Germinal center (tissue), 1 donor: ENCODE measurements at places on chromosomes 5 and 9.

DNA sequence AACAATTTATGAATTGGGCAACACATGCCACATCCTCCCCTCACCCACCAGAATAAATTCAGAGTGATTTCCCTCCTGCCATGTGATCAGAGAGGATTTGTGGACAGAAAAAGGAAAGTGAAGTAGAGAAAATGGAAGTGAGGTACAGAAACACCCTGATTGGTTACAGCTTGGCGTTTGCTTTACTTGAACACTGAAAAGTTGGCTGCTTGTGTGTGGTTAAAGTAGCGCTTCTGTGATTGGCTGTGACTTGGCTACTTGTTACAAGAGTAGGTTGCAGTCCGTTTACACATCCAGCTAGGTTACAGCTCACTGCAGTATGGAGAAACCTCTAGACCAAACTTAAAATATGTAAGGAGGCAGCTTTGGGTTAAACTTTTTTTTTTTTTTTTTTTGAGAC is 205.2 kb upstream of the ZNF608 start:
- DNase-seq, result peak; percentile 36

- no peak for DNase-seq
These were observed 497.9 kb downstream of the ANXA1 start for GRCh38 chr9:73649552-73649951.

- no peak for DNase-seq
These were observed 1.7 kb downstream of the TLE4 start for GRCh38 chr9:79573412-79573923.

- DNase-seq, result no peak
These were observed 63.2 kb downstream of the PRRT1B start for GRCh38 chr9:131608493-131609037.

DNA sequence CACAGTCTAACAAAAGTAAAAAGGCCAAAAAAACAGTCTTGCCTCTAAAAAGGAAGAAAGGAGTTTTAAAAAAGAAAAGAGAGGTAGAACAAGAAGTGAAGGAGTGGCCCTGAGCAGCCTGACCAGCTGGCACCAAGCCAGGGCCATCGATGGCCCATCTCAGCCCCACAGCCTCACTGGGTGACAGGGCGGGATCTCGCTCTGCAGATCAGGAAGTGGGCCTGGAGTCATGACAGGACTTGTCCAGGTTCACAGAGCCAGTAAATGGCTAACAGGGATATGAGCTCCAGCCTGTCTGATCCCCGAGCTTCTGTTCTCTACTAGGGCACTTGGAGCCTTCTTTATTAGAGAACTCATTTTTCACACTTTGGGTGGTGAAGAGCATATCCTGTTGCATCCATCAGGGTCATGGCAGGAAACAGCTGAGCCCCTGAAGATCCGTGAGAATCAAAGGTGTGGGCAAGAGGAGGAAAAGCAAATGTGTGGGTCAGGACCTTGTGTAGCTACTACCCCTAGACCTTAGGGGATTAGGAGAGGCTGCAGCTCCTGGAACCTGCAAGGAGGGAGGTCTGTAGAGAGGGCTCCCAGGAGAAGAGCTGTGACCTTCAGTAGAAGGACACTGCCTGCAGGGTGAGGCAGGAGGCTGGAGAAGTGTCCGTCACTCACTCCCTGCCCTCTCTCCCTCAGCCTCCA is 299.0 kb upstream of the MSX2 start:
- no peak for DNase-seq

DNA sequence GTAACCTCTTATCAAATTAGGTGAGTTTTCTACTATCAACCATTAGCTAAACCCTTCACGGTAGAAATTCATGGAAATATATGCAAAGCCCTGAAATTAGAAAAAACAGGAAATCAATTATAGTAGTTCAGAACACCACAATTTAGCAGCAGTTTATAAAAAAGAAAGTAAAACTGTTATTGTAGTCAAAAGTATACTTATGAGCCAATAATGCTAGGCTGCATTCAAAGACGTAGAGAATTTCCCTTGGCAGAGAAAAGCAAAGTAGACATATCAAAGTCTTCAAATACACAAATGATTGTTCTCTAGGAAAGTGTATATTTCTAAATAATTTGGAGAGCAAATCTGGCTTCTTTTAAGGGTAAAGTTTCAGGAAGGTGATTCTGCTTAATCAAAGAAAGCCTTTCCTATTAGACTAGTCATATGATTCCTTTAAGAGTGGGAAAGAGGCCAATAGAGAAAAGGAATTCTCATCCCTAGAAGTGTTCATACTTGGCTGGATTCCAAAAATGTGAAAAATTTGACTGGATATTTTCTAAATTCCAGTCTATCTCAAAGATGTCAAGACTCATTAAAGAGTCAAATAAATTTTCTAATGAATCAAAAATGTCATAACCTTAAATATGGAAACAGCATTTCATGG is 185.5 kb downstream of the SMC2 start:
- no peak for DNase-seq

DNA sequence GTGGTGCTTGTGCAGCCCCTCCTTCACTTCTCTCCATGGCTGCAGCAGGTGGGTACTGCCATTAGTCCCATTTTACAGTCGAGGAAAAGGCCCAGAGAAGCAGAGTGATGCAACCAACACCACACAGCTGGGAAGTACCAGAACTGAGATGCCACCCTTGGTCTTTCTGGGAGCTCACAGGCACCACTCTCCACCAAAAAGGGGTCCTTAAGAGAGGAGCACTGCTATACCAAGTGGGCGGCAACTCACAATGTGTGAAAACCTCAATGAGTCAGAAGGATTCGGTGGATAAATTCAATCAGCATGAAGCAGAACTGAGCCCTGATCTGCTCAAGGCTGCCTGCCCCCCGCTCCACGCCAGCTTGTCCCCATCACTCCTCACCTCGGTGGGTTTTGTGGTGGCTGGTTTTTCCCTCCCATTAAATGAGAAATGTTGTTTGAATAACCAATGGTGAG is 213.7 kb downstream of the FSTL4 start:
- DNase-seq, result no peak

DNA sequence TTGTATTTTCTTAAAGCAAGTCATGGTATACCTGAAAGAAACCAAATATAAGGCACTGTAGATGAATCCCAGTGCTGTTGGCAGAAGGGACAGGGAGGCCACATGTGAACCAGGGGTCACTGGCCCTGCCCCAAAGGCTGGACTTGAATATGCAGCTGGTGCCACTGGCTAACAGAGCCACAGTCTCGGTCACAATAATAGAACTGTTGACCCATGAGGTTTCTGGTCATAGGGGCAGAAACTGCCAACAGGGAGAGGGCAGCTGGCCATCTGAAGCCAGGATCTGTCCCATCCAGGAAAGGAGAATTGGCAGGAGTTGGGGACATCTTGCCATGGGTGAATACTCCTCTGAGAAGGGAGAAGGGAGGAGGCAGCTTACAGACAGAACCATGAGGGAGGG is 31.9 kb downstream of the PALM2AKAP2 start:
- DNase-seq, result no peak

GRCh38 chr9:71858812-71859211 is 52.2 kb downstream of the ABHD17B start:
- DNase-seq, result no peak

DNA sequence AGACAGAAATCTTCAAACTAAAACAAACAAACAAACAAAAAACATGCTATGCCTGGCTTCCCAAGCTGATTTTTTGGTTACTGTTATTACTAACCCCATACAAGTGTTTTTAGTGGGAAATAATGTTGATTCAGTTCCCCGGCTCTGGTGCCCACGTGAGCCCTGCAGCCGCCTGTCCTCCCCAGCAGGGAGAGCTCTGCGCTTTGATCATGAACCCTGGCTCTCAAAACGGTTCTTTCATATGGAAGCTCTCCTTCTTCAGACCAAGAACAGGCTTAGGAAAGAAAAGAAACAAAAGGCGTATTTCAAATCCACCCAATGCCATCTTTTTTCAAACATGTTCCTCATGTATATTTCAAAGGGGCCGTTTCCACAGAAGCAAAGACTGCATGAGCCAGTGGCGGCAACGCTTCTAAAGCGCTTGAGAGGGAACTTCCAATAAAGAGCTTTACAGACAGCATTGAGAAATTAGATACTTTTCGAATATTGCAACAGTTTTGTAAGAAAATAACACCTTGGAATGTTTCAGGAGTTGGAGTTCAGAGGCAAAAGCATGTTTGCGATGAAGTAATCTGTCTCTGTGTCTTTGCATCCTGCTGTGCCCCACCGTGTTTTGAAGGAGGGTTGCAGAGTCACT is 74.8 kb downstream of the ICE1 start:
- DNase-seq, result peak; percentile 41

DNA sequence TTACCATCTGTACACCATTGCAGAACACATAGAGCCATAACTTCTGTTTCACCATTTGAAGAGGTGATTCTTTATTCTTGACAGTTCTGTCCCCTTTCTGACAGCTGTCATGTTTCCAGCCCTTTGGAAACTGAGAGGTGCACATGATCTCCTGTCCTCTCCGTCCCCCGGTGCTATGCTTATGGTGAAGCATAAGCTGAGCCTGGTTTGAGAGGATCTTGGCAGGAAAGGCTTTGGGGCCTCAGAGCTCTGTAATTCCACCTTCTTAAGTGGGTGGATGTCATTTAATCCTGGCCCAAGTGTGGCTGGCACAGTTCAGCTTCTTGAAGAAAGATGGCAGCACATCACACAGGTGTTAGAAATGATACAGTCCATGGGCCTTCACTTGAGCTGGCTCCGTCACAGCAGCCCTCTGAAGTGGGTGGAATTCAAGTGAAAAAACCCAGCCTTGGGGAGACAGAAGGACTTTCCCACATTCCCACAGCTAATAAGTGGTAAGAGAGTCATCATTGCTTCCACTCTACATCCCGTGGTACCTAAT is 30.7 kb upstream of the GRPEL2 start:
- no peak for DNase-seq

DNA sequence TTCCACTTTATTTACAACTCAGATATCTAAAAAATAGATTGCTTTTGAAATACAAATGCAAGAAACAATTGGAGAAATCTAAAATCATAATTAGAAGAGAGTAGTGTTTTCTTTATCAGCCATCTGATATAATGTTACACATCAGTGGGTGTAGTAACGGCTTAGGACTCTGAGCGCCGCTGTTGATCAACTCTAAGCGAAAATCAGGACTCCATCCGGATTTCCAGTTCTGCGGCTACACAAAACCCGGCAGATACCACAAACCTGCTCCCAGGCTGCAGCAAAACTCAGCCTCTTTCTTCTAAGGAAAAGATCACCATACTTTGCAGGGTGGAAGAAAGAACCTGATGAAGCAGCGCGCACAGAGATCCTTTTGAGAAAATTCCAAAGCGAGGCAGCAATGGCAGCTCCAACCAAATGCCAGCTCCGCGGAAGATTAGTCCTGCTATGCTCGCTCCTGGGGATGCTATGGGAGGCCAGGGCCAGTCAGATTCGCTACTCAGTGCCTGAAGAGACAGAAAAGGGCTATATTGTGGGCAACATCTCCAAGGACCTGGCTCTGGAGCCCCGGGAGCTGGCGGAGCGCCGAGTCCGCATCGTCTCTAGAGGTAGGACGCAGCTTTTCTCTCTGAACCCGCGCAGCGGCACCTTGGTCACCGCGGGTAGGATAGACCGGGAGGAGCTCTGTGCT is at the start of gene PCDHGA9:
TSS of gene PCDHGA9 (plus strand) at position 226 of the 691 bp plus-strand sequence. CDS start at position 401, 175 bp downstream.
- DNase-seq, result peak; percentile 67

DNA sequence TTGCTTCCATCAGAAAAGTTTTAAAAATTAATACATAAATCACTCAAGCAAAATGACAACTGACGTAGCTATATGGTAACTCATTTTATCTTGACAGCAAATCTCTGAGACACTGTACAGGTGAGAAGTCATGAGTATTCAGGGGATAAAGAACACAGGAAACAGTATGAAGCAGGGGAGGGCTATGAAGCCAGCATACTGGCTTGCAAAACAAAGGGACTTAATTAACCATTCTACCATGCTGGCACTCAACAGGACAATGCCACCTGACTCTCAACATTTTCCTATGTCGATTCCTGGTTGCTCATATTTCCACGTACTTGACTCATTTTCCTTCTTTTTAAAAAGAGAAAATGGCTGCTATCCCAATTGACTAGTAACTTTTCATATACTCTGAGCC is 151.4 kb upstream of the RETREG1 start:
- DNase-seq, result no peak

- peak; percentile 72 for DNase-seq
These were observed at the start of gene SYK for GRCh38 chr9:90801241-90801972. SYK (plus strand) TSS chr9:90801819; CDS start chr9:90843899, 42,080 bp downstream.

DNA sequence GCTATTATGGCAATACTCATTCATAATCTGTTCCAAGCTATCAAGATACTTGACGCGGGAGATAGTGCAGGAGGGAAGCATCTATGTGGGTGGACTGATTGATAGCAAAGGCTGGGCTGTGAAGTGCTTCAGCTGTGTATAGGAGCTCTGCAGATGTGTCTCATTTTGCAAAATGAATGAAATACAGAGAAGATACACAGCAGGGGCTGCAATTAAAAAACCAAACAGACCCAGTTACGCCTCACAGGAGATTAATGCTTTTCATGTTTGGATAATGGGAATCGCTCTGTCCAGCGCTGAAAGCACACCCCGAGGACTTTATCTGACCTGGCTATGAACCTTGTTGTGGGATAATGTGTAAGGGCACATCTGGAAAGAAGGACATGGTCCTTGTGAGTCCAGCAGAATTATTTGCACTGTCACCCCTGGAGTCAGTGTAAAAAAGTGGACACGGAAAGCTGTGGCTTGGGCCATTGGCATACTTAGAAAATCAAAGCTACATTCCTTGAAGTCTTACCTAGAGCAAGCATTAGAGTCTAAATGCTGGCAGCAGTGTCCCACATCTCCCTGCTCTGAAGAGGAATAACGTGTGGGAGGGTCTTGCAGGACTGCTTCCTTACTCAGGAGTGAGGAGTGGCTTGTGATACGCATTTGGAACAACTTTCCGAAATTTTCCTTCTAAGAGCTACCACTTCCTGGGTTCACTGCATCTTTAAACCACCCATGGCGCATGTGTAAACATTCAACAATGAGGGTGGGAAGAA is 2.6 kb downstream of the SH3RF2 start:
- no peak for DNase-seq

GRCh38 chr5:177994063-177994462 is 2.0 kb downstream of the PROP1 start:
- no peak for DNase-seq

- DNase-seq, result no peak
These were observed 164.4 kb downstream of the ZSWIM6 start for GRCh38 chr5:61496446-61496845.

DNA sequence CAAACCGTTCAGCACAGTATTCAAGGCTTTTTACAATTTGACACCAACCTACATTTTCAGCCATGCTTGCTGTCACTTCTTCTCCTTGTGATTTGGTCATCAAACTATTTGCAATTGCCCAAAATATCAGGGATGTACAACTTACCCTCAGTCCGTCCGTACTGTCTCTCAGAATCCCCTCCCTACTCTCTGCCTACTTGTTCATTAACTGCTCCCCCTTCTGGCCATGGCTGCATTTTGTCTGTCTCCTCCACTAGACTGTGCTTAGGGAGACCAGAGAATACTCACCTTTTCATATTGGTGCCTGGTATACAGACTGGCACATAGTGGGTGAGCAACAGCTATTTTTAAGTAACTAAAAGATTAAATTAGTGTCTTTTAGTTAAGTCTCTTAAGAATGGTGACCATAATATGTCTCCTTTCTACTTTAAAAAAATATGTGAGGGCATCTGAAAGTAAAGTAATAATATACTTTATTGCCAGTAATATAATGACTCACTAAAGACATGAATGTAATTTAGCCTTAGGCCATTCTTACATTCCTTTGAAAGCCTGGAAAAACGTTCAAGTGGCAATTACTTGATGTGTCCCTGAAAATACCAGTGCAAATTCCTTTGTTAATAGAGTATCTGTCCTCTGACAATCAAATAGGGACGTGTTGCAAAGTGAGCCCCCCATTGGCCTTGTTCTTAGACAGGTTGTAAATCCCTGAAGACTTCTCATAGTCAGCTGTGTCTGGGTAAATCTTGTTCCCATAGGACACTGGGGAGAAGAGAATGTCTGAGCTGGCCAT is 27.8 kb downstream of the PRLR start:
- DNase-seq, result peak; percentile 36
